ENCODE measurements at places on chromosomes 4 and X. TPM values are rescaled to one million over a fixed set of nuclear protein-coding genes. Genes with fewer than 3 reads are reported as not detected.

- no peak for DNase-seq
Measured at GRCh38 chr4:39046249-39046648, 14.0 kb upstream of the TMEM156 start.

GRCh38 chr4:99024481-99025275, 29.2 kb downstream of the METAP1 start:
- no peak for DNase-seq

GRCh38 chrX:9108054-9108453, 74.1 kb upstream of the FAM9B start:
- DNase-seq: no peak

- DNase-seq: no peak
Measured at GRCh38 chrX:9278475-9279233, 186.2 kb upstream of the TBL1X start.

- no peak for DNase-seq
Measured at GRCh38 chr4:163611182-163611581, 116.7 kb downstream of the TMA16 start.

- DNase-seq: no peak
Measured at GRCh38 chrX:150361070-150361776, 1.9 kb upstream of the MAMLD1 start.

- no peak for DNase-seq
Measured at GRCh38 chr4:52713456-52713937, 37.7 kb downstream of the ERVMER34-1 start.

GRCh38 chrX:150844016-150844415, 54.5 kb downstream of the CD99L2 start:
- no peak for DNase-seq

- no peak for DNase-seq
Measured at GRCh38 chr4:184171011-184171410, 46.7 kb downstream of the ENPP6 start.

DNA sequence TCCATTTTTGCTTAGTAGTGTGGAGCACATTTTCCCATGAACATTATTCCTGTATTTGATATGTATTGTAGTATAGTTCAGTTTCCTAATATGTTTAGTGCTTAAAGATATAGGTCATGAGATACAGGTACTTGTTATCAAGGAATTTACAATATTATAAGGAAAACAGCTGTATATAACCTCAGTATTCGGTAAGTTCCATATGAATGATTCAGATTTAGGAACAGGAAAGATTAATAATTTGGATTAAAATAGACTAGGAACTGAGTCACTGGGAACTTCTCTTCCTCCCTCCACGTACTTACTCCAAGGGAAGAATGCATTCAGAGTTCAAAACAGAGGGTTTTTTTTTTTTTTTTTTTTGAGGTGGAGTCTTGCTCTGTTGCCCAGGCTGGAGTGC, 20.0 kb downstream of the DIAPH2 start:
- DNase-seq: no peak

- no peak for DNase-seq
Measured at GRCh38 chr4:1026115-1026514, 14.7 kb downstream of the FGFRL1 start.

- no peak for DNase-seq
Measured at GRCh38 chrX:144916785-144917184, 330.5 kb upstream of the SPANXN1 start.

DNA sequence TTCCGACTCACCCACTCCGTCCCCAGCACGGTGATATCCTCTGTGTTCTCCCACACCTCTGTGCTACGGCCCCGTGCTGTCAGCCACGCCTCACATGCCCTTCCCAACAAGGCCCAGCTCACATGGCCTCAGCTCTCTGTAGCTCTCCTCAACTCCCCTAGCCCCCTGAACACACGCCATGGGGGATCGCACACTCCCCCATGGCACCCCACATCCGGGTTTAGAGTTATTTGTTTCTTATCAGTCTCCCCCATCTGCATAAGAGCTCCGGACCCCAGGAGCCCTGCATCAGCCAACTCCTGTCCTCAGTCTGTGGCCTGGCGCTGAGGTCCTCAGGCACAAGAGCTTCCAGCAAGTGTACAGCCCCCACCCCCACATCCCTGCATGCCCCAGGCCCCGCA, 7.0 kb downstream of the C4orf50 start:
- DNase-seq: no peak

GRCh38 chr4:140757232-140757630, 1.0 kb upstream of the TBC1D9 start:
- no peak for DNase-seq

TEC gene
- 0.73 TPM for total RNA-seq

CD38 gene
- 2.1 TPM for total RNA-seq

ARR3 gene
- total RNA-seq: not detected

VCX3B gene
- total RNA-seq: not detected

KIF4A gene
- total RNA-seq: 5.7 TPM

CCSER1 gene
- 200 TPM for total RNA-seq
